ENCODE measurements at places on chromosomes 3 and 15.

- DNase-seq, result peak; percentile 77
Observed at GRCh38 chr3:149199474-149199873, 22.2 kb downstream of the CP start.

DNA sequence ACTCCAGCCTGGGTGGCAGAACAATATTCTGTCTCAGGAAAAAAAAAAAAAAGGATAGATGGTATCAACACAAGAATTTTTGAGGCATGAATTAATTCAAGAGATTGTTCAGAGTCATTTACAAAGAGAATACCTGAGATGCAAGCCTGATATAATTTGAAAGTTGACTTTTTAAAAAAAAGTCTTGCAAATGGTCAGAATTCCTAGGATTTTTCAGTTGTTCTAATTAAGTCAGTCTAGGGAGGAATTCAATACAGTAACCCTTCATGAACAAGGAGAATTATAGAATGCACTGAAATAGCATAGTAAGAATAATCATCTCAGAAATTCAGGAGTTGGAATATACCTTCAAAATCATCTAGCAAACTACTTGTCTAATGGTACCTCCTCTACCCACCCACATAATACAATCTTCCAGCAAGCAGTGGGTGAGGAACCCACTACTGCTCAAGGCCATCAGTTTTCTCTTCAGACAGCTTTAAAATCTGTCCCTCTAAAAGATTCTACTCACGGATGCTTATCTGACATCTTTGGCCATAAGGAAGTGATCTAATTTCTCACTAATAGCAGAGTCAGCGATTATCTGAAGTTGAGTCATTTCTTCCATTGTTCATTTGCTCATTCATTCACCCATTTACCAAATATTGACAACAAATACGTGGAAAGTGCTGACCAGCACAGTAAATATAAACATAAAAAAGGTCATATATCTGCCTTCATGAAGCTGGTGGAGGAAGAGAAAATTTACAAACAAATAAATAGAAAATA, 159.6 kb downstream of the GREM1 start:
- no peak for DNase-seq

GRCh38 chr3:60053526-60054265, 1003.9 kb upstream of the CFAP20DC start:
- DNase-seq, result no peak

GRCh38 chr15:29021857-29022256, 136.1 kb downstream of the APBA2 start:
- DNase-seq, result no peak

DNA sequence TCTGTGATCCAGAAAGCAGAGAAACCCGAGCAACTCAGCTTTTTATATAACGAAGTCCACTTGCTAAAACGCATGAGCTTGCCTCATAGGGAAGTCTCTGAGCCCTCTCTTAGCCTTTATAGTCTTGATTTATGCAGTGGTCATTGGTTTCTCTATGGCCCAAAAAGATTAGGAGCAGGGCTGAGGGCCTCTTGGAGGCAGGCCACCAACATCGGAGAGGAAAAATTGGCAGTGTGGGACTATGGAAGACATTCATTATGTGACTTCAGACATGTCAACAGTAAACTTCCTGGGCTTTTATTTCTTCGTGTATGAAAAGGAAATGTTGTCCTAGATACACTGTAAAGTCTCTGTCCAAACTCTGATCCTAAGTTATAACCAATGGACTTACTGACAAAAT, 13.5 kb downstream of the RAB8B start:
- DNase-seq, result no peak

GRCh38 chr3:75110741-75111140, 496.3 kb upstream of the CNTN3 start:
- no peak for DNase-seq

DNA sequence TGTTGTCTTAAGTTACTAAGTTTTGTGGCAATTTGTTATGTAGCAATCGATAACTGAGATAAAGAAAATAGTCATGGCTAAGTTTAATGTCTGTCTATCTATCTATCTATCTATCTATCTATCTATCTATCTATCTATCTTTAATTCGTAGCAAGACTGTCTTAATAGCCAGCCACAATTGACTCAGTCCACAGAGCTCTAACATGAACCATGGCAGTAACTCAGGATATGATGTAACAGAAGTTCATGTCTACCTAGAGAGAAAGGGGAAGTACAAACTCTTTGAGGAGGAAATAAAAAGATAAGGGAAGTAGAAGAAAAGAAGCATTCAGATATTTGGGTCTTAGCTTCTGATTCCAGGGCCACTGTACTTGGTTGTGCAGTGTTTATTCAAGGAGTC, 61.5 kb upstream of the FNDC3B start:
- no peak for DNase-seq

DNA sequence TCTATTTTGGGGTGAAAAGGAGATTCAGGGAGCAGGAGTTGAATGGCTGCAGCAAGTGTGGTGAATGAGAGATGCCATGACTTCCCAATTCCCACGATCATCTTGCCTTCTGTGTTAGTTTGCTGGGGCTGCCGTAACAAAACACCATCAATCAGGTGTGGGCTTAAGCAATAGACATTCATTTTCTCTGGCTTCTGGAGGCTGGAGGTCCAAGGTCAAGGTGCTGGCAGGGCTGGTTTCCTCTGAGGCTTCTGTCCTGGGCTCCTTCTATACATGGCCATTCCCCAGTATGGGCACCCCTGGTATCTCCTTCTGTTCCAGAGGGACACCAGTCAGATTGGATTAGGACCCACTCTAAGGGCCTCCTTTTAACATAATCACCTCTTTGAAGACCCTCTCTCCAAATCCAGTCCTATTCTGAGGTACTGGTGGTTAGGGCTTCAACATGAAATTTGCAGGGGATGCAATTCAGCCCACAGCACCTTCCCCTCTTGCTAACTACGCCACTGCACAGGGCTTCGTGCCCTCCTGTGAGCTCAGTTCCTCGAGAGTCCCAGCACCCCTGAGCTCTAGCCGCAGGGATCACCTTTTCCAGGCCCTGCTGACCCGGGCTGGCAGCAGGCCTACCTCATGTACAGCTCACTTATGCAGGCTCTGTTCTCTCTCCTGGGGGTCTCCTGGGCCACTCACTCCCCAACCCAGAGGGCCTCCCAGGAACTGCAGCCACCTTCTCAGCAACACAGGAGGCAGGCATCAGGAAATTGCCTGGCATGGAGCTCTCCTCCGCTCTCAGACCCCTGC, 37.3 kb upstream of the SLC6A11 start:
- DNase-seq, result no peak

- DNase-seq, result no peak
Observed at GRCh38 chr3:112377568-112378071, 44.7 kb downstream of the CD200 start.

DNA sequence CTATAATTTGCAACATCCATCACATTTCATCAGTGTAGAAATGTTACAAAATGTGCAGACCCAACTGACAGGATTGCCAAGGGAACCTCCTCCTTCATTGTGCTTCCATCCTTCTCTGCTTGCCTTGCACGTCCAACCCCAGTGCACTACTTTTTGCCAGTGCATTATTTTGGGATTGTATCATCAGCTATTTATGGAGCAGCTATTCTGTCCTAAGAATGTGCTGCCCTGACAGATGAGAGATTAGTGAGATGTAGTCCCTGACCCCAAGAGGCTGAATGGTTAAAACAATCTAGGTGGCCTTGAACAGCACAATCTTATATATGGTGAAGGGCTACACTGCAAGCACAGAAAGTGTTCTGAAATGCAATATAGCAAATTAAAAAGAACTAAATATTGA, 935.8 kb downstream of the IGSF11 start:
- no peak for DNase-seq

DNA sequence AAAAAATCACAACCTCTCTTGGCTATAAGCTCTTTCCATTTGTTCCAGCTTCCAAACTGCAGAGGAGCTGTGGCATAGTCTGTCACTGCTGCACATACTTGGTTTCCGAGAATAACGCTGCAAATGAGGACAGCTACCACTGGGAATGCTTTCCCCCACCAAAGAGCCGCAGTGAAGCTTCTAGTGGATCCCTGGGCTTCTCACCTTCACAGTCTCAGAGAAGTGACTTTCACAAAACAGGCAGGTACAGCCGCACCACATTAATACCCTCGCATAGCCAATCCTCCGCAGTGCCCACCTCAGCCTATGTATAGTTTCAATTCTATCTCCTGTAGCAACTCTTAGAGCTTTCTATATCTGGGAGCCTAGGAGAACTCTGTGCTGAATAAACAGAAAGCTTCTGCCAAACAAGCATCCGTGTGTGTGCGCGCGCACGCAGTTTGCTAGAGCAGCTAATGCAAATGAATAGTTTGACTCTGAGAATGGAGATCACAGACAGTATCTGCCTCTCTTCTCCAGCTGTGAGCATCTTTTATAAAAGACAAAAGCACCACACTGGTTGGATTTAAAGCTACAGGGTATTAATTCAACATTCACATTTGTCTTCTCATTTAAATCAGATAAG, 81.9 kb upstream of the PLXND1 start:
- DNase-seq, result peak; percentile 80

DNA sequence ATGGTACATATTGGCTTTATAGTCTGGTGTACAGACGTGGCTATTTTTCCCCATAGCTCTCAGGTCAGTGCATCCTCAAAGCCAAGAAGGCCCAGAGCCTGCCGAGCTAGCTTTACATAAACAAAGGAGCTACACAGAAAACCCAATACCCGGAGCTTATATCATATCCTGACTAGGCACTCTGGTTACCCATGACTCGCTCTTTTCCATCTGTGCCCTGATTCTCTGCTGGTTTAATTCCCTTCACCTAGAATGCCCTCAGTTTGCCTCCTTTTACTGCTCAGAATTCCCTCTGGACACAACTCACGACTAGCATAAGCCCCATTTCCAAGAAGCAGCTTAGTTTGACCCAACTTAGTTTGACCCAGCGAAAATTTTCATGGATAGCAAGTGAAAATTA, 110.8 kb downstream of the TIGIT start:
- DNase-seq, result no peak

DNA sequence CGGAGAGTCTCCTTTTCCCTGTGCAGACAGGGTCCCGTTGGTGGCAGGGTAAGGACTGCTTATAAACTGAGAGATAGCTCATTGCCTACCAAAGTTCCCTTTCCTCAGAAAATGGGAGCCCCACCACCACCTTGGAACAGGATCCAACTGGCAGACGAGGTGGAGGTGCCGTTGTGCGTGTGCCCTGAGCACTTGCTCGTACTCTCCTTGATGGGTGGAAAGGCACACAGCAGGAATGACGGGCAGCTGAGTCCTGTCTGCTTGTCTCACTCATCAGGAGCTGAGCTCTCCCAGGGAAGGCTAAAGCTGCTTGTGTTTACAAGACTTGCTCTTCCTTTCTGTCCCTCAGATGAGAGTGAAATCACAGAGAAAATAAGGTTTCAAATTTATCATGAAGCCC, 60.7 kb downstream of the B3GNT5 start:
- no peak for DNase-seq

- no peak for DNase-seq
Observed at GRCh38 chr3:160213191-160213590, 12.0 kb upstream of the C3orf80 start.

DNA sequence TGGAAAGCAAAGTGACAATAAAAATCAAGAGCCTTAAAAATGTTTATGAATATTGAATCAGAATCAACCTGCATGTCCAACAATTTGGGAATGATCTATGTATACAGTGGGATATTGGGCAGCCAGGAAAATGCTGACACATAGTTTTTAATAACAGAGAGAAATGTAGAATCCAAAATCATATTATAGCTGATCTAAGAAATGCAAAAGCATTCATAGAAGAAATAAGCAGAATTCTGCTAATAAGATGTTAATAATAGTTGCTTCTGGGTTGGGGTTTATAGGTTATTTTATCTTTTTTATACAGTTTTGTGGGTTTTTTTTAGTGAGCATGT, 15.1 kb downstream of the KIF9 start:
- no peak for DNase-seq

- DNase-seq, result no peak
Observed at GRCh38 chr3:190728574-190729246, 133.8 kb downstream of the GMNC start.

DNA sequence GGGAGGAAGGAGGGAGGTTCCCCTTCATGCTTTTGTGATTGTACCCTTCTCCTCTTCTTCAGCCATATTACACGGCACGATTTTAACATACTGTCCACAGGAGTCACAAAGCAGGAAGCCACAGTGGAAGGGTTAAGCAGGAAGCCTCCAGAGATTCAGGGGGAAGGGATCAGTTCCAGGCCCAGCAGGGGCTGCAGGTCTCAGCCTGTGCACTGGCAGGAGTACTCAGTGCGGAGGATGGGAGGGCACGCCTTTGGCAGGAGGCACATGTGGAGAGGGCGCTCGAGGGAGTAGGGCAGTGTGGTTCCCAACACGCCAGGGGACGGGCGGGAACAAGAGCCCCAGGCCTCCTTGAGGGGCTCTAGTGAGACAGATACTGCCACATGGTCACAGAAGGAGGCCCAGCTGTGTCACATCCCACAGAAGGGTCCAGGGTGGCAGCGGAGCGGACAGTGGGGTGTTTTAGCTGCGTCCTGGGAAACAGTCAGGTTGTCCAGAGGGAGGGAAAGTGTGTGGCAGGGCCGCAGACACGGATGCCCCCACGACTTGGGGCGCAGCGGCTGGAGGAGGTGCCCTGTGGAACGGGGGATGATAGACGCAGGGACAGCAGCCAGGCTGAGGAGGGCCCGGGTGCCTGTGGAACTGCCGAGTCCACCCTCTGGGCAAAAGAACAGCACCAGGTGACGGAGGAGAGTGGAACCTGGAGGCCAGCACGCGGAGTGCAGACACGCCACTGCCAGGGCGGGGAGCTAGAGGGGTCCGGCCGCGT, 77.5 kb downstream of the CHSY1 start:
- DNase-seq, result no peak

DNA sequence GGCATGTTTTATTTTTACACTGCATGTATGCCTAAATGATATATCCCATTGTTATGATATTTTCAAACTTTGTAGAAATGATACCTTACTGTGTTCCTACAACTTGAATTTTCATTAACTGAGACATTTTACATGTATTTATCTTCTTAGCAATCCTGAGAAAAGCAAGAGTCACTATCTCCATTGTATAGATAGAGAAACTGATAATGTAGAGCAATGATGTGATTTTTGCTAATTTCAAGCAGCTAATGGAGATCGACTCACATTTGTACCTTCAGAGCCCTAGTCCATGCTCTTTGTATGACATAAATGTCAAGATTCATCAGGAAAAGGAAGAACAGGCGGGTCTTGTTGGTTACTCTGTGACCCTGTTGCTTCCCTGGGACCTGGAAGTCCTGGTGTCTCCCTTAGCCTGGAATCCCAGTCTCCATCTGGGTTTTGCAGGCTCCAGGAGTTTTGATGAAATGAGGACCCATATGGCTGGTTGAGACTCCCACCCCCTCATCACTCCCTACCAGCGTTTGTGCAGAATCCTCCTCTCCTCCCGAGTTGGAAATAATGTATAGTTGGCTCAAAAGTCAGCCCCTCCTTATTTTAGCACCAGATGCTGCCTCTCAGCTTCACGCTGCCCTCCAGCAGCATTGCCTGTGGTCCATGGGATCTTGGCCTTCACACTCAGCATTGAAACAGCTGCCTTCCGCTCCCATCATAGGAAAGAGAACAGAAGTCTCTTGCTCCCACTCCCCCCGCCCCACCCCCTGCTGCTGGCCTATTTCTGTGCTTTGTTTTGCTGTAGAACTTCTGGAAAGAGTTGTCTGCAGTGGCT, 67.1 kb downstream of the APBA2 start:
- DNase-seq, result no peak

Measured in SHP77 (cell line).